ENCODE measurements at places on chromosomes 13 and 19.
A peak's percentile ranks its signal among the peaks of the same experiment; 100 is the strongest.

DNA sequence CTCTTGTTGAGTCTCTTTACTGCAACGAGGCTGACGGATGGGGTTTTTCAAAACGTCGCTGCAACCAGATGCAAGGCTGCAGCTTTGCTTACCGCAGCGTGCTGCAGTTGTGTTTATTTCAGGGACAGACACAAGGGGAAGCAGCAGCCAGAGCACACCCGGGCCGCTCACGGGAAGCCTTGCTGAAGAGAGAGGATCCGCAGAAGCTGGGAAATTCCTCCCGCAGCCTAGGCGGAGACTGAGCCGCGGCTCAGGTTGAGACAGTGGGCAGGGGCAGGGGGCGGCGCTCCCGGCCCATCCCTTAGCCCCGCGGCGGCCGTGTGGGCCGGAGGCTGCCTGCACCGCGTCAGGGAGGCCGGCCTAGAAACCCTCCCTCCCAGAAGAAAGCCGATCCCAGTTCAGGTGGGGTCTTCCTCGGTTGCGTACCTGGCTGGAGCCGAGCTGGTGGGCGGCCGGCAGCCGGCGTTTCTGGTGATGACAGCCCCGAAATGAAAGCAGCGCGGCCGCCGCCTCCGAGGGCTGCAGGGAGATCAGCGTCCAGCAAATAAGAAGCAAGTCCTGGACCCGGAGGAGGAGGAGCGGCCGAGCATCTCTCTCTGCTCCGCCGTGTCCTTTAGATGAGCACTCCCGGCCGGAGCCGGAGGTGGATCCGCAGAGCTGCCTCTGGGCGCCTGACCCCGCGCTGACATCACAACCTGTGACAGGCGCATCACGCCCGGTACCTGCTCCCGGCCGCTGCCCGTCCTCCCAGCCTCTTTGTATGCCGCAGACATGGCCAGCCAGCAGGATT lies at the start of gene FRY:
Gene FRY (plus strand): TSS at position 750 of the 790 bp plus-strand sequence. CDS start 22 bp downstream, at position 772.
- peak; percentile 27 for DNase-seq

GRCh38 chr19:5929625-5930024 lies 15.6 kb downstream of the CAPS start:
- no peak for DNase-seq

DNA sequence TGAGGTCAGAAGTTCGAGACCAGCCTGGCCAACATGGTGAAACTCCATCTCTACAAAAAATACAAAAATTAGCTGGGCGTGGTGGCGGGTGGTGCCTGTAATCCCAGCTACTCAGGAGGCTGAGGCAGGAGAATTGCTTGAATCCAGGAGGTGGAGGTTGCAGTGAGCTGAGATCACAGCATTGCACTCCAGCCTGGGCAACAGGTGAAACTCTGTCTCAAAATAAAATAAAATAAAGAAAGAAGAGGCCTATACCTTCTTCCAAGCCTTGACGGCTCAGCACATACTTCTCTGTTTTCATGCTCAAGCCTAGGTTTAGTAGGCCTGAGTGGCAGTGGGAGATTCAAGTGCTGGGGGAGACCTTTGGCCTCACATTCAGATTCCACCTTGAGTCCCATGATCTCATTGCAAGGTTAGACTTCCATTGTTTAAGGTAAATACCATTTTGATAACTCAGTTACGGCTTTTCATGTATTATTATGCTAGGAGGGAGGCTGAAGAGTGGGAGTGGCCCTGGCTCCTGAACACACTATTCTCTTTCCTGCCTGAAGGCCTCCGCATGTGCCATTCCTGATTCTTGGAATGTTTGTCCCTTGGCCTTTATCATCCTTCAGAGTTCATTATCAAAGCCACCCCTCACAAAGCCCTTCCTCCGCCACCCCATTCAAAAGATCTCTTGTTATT lies 1.6 kb upstream of the SPINT2 start:
- no peak for DNase-seq

GRCh38 chr19:53877361-53877766 lies 4.6 kb upstream of the PRKCG start:
- DNase-seq = no peak

GRCh38 chr19:54436031-54436523 lies 12.9 kb upstream of the LENG8 start:
- no peak for DNase-seq

DNA sequence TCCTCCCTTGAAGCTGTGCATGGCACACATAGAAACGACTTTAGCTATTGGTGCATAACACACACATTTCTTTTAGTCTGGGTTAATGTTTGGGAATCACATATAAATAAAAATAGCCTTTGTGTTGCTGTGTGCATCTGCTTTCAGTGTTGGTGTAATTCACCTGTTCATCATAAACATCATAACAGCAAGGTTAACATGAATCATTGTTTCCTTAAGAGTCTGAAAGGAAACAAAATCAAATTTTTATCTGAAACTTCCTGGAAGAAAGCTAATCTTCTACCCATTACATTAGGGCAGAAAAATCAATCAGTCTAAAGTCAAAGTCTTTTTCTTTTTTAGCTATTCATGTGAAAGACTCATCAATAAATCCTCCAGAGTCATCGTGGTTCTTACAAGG lies 35.0 kb upstream of the TNFSF11 start:
- no peak for DNase-seq

GRCh38 chr19:49884760-49885159 lies 7.3 kb downstream of the TBC1D17 start:
- no peak for DNase-seq

- DNase-seq = no peak
These were observed 8.9 kb downstream of the ZNF586 start for GRCh38 chr19:57778336-57778735.

- DNase-seq = no peak
These were observed 16.8 kb downstream of the CEBPG start for GRCh38 chr19:33390101-33390907.

DNA sequence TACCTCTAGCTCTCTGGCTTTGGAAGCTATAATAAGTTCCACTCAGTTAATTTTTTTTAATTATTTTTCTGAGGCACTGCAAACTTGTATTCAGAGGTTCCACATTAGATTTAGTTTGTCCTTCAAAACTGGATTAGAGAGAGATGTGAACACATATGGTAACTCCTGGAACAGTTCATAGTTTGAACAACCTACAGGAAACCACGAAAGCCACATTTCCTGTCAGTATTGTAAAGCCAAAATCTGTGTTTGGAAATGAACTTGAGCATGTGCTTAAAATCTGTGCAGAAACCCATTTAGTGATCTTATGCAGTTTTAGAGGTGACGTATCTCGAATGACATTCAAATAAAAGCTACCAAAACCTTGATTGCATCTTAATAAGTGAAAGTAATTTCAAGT lies 1952.0 kb downstream of the OLFM4 start:
- no peak for DNase-seq

DNA sequence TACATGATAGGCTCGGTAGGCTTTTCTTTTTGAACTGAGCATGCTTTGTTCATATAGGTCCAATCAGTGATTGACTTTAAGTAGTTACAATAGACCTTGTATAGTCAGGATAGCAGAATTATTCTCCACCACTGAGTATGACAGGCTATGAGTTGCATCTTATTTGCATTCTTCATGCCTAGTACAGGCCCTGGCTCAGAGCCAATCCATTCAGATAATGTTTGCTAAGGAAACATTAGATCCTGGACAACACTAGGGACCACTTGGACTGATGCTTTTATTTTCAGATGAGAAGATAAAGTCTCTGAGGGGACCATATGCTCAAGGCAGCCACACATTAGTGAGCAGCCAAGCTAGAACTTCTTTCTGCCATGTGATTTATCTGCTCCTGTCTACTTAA lies 133.9 kb downstream of the KL start:
- peak; percentile 71 for DNase-seq

DNA sequence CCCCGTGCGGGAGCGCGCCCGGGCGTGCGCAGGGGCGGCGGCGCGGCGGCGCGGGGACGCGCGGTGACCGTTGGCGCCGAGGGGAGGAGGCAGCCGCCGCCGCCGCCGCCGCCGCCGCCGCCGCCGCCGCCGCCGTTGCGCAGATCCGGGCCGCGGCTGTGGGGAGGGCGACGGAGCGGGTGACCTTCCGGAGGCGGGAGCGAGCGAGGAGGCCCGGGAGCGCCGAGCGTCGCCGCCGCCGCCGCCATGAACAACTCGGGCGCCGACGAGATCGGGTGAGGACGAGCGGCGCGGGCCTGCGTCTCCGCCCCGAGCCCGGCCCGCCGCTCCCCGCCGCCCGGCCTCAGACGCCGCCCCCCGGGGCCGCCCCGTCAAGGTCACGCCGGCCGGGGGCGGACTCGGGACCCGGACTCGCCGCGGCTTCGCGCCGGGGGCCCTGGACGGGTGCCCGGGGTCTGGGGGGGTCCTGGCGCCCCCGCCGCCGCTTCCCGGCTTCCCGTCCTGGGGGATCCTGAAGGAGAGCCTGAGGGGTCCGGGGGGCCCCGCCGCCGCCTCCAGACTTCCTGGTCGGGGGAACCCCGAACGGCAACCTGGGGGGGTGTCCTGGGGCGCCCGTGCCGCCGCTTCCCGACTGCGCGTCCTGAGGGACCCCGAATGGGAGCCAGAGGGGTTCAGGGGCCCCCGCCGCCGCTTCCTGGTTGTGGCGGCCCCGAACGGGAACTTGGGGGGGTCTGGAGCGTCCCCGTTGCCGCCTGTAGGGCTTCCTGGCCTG lies at the start of gene DAZAP1:
Gene DAZAP1 (plus strand): TSS at position 59 of the 772 bp plus-strand sequence. CDS start 188 bp downstream, at position 247.
- DNase-seq = peak; percentile 52

DNA sequence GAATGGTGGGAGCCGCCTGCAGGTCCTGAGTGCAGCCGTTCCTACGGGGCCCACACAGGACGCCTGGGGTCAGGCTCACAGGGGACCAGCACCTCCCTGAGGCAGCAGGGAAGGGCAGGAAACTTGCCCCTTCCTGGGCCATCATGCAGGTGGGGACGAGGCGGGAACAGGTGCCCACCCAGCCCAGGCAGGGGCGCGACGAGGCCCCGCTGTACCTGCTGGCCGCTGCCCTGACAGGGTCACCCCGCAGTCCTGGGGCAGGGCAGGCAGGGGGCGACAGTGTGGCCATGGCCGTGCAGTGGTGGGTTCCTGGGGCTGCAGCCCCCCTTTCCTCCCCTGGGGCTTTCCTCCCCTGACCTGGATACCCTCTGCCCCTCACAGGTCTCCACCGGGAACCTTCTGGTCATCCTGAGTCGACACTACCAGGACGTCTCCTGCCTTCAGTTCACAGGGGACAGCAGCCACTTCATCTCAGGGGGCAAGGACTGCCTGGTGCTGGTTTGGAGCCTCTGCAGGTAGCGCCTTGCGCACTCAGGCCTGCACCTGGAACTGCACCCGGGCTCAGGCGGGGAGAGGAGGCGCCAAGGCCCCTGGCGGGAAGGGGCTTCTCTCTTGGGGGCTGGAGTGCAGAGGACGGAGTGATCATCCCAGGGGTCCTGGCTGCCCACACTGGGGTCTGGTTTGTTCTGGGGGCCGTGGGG lies 5.4 kb downstream of the WDR18 start:
- DNase-seq = no peak

- no peak for DNase-seq
These were observed at the start of gene SLC6A16 for GRCh38 chr19:49324801-49325576. TSS of gene SLC6A16 (minus strand) at chr19:49325191. CDS start at chr19:49311347, 13,844 bp downstream.

DNA sequence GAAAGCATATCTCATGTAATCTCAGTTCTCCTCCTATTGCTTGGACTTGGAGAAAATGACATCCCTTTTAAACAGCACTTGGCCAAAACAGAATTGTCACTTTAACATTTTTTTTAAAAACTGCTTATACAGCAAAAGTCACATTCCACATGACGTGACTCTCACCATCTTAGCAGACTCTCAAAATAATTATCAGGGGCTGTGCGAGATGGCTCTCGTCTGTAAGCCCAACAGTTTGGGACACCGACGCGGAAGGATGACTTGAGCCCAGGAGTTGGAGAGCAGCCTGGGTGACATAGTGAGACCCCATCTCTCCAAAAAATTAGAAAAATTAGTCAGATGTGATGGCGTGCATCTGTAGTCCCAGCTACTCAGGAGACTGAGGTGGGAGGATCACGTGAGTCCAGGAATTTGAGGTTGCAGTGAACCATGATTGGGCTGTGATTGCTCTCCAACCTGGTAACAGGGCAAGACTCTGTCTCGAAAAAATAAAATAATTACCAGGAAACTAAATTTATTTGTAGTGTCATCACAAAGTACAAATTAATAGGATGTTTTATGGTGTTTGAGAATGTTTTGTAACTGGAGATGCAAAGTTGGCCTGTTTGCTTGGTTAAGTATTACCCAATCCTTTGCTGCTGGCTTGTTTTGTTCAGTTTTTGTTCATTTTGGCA lies 8.8 kb downstream of the SAFB start:
- no peak for DNase-seq

DNA sequence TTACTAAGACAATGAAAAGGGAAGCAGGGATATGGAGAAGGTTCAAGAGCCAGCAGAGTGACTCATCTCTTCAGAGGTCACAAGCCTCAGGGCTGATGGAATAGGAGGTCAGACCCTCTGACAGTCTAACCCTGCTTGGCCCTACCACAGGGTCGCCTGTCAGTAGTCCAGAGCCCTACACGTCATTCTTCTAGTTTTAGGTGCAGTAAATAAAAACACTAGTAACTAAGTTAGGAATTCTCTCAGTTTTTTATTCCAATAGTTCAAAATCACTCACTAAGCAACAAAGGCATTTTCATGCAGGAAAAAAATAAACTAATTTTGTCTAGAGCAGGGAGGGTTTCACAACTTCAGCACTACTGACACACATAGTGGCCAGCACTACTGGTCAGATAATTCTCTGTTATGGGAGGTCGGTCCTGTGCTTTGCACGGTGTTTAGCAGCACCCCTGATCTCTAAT lies 27.2 kb downstream of the FOXO1 start:
- DNase-seq = no peak

DNA sequence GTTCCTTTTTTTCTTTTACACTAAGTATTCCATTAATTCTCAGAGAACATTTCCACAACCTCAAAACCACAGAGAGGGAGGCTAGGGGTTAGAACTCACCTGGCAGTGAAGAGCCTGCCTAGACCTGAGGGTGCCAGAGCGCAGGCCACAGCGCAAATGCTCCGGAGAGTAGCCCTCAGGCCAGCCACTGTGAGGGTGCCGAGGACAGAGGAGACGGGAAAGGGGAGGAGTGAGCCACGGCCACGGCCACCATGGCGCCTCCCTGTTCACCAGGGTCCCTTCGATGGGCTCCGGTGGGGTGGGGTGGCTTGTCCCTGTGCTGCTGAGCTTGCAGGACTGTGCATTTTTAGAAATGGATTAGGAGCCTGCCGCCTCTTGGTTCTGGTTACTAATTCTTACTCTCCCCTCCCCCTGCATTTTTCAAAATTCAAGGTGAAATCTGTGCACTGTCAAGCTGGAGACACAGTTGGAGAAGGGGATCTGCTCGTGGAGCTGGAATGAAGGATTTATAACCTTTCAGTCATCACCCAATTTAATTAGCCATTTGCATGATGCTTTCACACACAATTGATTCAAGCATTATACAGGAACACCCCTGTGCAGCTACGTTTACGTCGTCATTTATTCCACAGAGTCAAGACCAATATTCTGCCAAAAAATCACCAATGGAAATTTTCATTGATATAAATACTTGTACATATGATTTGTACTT lies 58.8 kb downstream of the GGACT start:
- DNase-seq = no peak

- DNase-seq = no peak
These were observed 82.5 kb upstream of the MYCBP2 start for GRCh38 chr13:77409412-77409811.

DNA sequence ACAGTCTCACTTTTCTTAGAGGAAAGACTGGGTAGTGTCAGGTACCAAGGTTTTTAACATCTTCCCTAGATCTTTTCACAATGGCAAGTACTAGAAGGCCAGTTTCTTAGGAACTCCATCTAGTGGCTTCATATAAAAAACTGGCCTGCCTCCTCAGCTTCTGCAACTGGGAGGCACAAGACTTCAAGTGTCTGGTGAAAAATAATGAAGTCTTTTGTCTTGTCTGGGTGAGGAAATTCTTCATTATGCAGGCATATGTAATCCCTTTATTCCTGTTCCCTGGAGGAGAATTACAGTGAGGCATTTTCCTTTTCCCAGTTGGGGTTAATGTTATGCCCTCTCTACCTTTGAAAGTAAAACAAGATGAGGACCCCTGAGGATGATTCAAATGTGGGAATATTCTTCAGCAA lies 300.5 kb downstream of the NALCN start:
- DNase-seq = peak; percentile 32

All from NCI-H2171 treated with DMSO at 0.1 percent for 48 hours (cell line).